ENCODE measurements at places on chromosomes 11 and 22.

DNA sequence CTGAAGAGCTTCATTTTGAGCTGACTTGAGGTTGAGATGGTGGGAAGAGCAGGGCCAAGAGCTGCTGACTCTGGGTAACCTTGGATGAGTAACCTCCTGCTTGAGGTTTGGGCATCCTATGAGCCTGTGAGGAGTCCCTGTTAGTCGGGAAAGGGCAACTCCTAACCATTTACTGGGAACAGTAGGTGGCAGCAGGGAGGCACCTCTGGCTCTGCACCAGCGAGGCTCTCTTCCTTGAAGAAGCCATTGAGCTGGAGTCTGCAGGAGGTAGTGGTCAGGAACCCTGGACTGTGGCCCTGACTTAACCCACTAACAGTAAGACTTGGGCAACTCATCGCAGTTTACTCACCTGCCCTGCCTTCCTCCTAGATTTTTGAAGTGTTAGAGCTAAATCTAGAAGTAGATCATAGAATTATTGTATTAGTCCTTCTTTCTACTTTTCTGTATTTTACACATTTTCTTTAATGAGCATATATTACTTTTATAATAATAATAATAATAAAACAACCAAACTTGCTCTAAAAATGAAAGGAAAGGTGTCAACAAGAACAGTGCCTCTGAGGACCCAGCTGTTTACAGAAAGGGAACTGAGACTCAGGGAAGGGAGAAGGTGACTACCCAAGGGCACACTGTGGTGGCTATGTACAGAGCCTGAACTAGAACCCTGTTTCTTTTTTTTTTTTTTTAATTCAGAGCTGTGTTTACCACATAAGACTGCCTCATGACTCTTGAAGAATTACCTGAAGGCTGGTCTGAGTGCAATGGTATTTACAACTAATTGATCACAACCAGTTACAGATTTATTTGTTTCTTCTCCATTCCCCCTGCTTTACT is 47.5 kb downstream of the MEI1 start:
- peak; percentile 30 for DNase-seq

DNA sequence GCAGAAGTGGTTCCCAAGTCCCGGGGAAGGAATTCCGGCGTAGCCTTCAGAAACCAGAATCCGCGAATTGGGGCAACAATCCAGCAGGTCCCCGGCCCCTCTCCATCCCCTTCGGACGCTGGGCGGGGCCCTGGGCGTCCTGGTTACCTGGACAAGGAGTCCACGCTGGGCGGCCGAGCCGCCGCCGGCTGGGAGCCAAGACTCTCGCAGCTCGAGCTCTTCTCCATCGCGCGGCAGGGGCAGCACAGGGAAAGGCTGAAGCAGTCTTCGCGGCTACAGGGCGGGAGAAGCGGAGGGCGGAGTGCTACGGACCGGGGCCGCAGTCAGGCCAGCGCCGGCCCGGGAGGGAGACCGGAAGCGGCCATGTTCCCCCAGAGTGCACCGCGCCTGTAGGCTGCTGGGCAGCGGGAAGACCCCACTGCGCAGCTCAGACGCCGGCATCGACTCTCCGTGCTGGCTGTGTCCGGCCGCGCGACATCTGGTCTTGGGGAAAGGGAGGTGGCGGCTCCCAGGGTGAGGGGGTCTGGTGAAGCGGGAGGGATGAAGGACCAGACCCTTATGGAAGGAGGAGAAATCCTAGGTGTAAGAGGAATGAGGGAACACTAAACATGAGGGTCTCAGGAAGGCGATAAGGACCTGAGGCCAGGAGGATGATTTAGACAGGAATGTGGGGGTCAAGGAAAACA is at the start of gene MTMR2:
MTMR2 (minus strand) TSS at position 380 of the 686 bp plus-strand sequence; CDS start at position 227, 153 bp downstream.
- DNase-seq: peak; percentile 37

DNA sequence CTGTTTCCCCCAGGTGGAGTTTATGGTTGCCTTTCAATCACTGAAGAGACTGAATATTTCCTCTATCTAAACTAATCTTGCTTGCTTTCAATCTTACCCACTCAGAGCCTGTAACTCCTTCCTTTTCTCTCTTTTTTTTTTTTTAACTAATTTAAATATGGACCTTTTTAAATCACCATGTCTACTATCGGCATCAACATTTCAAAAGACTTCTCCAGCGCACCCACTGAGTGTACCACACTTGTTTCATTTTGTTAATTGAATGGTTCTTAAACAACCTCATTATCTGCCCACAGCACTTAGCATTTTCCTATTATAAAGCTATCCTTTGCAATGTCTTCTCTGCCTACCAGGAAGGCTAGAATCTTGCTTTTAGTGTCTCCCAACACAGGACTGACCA is 1212.5 kb downstream of the LRRC4C start:
- DNase-seq: no peak

DNA sequence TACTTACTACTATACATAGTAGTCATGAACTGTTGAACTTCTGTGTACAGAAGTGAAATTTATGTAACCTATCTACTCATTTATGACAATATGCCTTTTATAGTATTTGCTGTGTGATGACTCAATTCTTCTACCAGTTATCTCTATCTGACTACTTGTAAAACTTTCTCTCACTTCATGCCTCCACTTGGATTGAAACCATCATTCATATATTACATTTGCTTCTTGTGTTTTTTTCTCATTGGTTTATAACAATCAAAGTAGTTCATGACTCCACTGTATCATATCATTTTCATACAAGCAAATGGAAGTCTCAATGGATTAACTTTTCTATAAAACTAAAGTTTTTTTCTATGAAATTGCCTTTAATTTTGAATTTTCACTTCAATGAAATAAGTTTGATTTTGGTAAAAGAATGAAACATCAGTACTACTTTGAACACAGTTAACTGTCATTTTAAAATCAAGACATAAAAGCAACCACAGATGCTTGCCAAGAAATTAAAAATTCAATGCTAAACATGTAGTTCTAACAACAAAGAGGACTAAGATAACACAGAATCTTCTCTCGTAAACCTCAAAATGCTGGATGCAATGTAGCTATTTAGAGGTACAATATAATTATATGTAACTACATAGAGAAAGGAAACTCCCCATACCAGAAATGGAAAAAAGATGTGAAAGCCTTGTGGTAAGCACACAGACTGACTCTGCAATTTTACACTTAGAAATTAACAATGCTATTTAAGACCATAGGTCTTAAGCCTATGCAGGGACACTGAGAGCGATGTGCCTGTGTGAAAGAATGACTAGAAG is 27.6 kb upstream of the EXPH5 start:
- DNase-seq: no peak

- DNase-seq: no peak
Observed at GRCh38 chr11:72069787-72070251, 10.5 kb downstream of the NUMA1 start.

DNA sequence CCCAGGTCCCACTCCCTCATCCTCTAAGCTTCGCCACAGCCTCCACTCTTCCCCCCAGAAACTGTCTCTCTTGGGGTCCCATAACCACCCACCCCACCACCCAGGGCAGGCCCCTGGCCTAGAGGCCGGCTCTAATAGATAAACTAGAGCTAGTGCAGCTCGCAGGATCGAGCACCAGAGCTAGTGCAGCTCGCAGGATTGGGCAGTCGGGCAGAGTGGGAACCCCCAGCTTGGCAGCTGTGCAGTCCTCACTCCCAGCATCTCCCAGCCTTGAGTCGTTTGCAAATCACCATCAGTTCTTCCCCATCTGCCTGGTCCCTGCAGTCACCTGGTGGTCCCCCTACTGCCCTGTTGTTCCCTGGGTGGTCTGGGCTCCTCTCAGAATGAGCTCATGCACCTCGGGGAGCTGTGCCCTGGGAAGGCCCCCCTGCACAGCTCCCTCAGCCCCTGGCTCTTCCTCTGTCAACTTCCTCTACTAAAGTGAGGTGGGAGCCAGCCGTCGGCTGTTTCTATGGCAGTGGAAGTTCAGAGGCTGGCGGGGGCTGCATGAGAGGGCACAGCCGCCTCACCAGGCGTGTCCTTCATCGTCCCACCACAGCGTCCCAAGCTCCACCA is 15.5 kb upstream of the SHANK2 start:
- DNase-seq: no peak

DNA sequence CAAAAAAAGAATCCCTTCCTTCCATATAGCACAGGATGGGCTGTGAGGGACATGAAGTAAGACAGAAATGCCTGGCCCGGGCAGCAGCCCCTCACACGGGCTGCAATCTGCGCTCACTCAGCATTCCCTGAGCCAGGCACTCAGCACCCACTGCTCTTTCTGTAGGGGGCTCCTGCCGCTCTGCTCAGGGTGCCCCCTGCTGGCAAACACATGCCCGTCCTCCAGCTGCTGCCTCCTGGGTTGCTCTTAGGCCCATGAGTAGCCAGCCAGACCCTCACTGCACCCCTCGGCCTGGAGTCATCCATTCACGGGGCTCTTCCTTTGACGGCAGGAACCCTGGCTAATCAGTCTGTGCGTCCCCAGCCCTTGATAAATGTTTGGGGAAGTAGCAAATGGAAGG is 6.9 kb downstream of the MCAT start:
- DNase-seq: peak; percentile 51

- no peak for DNase-seq
Observed at GRCh38 chr11:27864091-27864491, 163.8 kb upstream of the BDNF start.

DNA sequence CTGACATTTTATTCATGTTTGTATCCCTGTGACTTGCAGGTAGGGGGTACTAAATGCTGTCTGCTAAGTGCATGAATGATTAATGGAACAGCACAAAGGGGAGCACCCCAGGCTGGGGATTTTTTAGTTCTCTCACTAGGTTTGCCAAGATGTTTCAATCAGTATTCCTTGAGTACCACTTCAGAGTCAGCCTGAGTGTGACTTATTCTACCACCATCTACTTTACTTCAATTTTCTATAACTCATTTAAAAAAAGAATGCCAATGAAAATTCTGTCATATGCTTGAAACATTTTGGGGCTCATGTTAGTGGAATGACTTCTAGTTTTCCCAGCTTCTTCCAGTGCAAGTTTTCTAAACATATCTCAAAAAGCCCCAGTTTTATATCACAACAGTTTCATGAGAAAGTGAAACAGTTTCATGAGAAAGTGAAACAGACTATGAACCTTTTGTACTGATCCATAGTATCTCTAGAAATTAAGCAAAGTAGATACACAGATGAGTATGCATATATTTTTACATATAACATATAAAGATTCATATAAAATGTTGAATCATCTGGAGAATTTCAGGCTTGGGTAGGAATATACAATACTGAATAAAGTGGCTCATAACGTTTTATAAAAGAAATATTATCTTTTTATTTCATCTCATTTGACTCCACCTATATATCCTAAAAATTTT is 252.4 kb downstream of the GRM5 start:
- DNase-seq: no peak

DNA sequence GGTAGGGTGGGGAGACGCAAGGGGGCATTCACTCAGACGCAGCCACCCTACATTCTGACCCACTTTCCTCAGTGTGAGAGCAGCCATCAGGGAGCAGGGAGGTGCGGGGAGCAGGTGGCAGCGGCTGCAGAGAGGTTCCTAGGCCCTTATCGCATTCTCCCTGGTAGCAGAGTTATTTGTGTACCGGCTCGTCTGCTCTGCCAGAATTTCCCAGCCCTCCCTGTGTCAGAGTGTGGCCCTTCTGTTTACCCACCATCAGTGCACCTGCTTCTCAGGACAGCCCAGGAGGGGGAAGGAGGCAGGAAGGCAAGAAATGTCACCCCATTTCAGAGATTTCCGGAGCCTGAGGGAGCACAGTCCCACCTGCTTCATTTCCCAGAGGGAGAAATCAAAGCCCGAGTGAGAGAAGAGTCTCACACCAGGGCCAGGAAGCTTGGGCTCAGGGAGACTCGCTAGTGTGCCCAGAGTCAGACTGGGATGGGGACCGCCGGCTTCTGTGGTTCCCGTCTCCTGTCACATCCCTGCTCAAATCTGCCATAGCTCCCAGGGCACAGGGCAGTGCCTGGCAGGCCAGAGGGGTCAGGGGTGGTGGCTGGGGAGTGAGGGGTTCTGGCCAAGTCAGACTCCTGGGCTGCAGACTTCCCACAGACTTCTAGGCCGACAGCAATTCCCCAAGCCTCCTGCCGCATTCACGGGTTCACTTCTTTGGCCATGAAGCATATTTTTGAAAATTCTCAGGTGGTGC is 49.7 kb downstream of the ARRB1 start:
- DNase-seq: no peak

GRCh38 chr11:24754406-24754805 is 257.6 kb downstream of the LUZP2 start:
- DNase-seq: no peak

DNA sequence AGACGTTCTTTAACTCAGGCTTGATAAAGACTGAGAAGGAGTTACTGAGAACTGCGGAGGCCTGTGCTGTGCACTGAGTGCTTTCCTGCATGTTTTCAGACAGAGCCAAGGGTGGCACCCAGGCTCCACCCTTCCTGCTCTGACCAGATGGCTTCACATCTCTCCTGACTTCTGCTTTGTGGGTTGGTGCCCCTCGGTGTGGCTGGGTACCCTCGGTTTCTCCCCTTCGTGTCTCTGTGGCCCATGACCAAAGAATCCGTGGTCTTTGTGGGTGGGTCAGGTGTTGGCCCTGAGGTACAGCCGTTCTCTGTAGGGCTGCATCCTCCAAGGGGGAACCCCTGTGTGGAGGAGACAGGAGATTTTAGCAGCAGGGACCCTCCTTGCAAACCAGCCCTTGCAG is 34.3 kb downstream of the GRIK4 start:
- DNase-seq: peak; percentile 9

DNA sequence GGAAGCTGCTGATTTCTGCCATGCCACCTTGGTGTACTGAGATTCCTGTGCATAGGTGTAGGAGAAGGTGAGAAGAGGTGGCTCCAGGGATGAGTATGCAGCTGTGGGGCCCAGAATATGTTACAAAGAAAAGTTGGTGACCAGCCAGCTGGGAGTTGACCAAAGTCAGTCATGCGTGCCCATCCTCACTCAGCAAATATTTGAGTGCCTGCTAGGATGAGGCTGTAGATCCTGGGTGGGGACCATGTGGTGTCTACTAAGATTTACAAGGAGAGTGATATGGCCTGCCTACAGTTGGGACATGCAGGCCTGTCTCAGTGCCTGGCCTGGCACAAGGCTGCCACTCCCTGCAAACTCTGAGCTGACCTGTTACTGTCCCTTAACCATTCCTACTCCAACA is 19.4 kb downstream of the RNF185 start:
- DNase-seq: no peak

- DNase-seq: no peak
Observed at GRCh38 chr22:39068033-39068785, 8.9 kb upstream of the APOBEC3G start.

DNA sequence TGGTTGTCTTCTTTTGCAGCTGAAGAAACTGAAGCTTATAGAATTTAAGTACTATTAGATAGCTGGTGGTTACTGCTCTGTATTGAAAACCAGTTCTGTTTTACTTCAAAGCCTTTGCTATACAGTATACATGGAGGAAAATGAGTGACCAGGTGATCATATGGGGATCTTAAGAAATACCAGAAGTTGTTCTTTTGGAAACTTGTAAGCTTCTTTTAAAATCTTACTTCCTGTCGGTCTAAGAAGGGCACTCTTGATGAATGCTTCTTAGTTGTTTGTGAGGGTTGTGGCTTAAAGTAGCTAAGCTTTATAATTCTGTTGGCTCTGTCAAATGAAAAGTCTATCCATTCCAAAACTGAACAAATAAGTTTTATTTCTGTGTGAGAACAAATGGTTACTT is 55.2 kb downstream of the PDE3B start:
- DNase-seq: no peak

Data from memory B cell (primary cell).